ENCODE measurements at places on chromosomes 3 and 15. TPM values are rescaled to one million over a fixed set of nuclear protein-coding genes. Genes with fewer than 3 reads are reported as not detected.

- no peak for DNase-seq
Measured at GRCh38 chr3:143412084-143412483, 292.5 kb downstream of the CHST2 start.

- no peak for DNase-seq
Measured at GRCh38 chr3:11906407-11906806, 59.7 kb upstream of the TAMM41 start.

- peak; percentile 37 for DNase-seq
Measured at GRCh38 chr3:173708191-173708590, 310.6 kb downstream of the NLGN1 start.

GOLGA8O gene
- not detected for total RNA-seq

DNA sequence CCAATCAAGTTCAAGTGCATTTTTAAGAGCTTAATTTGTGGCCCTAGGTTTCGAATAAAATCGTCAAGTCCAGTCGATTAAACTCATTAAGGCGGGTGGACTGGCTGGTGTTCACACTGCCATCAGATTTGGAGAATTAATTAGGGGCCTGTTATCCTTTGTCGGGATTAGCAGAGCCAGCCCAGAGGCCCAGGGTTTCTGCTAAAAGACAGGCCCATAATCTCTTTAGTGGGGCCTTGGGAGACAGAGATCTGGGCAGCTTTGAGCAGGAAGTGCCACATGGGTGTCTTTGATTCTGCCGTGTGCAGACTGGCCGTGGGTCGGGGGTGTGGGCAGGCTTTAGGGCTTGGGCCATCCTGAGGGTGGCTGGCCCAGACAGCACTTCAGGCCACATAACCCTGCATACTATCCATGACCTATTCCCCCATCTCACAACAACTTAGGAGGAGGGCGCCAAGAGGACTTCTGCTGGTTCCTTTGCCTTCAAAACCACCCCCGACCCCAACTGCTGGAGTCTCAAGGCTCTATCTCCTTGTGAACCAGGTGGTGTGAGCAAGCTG lies 94.7 kb downstream of the PLXNA1 start:
- DNase-seq, result no peak

GRCh38 chr3:18937574-18937973 lies 210.7 kb upstream of the KCNH8 start:
- no peak for DNase-seq

DNA sequence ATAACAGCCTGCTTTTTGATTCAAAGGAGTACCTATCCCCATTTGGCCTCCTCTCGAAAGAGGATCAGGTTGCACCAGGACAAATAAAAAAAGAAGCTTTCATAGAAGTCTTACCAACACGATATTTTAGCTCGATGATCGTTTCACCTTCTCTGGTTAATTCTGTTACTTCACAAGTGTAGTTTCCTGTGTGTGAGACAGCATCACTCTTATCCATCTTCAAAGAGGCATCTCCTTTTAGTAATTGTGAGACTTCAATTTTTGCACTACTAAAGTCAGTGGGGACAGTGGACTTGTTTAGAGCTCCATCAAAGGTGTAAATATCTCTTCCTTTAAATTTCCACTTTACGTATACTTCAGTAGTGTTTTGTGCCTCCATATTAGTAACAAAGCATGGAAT lies 11.0 kb downstream of the CD47 start:
- DNase-seq, result no peak

TUSC7 gene
- total RNA-seq, result not detected

DNA sequence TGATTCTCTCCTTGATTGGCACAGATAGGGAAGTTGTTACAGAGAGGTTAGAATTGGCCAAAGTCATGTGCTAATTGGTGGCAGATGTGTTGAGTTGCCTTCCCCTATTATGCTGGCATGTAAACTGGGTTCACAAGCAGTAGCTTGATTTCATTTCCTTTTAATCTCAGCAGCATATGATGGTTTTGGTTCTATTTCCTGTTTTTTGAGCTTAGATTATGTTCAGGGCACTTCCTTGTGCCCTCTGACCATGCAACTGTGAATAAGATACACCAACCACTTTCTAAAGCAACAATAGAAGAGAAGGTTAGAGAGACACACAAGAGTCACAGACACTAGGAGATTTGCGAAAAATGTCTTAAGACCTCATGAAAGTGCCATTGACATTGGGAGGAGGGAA lies 16.5 kb downstream of the HPS3 start:
- no peak for DNase-seq
